ENCODE measurements at places on chromosomes 2 and 18.

- DNase-seq, result no peak
Measured at GRCh38 chr2:239966029-239966852, 58.9 kb downstream of the NDUFA10 start.

- DNase-seq, result no peak
Measured at GRCh38 chr18:3605954-3606443, 156.0 kb downstream of the TGIF1 start.

DNA sequence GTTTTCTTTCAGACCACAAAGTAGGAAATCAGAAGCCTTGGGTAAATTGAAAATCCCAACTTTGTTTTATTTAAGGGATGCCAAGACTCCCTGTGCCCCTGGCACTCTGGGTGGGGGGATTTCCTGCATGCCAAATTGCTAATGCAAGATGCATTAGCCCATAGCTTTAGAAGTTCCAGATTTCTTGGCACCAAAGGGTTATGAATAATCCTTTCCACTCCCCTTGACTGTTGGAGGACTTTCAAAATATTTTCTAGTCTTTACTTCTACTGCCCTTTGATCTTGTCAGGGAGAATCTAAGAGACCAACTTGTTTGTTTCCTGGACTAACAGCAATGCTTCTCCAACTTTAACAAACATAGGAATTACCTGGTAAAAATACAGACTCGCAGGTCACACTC is 81.8 kb upstream of the TGIF1 start:
- DNase-seq, result no peak

GRCh38 chr18:59833785-59834184 is 66.0 kb upstream of the PMAIP1 start:
- no peak for DNase-seq

DNA sequence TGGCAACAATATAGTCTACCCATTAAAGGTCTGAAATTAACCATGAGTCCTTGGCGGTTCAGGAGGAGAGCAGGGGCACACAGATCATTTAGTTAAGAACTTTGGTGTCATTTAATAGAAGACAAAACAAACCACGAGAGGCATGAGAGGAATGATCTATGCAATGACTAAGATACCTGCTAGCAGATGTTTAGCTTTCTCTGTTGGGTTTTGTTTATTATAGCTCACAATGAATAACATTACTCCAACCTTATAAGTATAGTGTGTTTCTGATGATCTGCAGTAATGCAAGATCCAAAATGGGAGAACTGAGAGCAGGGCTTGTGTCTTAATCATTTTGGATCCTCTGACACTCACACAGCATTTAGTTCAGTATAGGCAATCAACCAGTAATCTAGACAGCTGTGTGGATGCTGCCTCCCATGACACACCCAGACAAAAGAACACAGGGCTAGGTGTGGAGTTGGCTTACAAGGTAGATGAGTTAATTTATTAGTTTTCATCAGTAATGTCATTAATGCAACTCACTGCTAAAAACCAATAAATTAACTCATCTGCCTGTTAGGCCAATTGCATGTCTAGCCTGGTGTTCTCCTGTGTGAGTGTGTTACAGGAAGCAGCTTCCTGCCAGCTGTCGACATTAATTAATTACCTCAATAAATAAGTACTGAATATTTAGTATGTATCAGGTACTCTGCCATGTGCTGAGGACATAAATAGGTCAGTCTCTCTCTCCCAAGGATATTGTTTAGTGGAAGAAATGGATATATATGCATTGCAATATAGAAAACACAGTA is 92.3 kb downstream of the CLIP4 start:
- no peak for DNase-seq

GRCh38 chr2:82539280-82539621 is 1919.8 kb downstream of the SUCLG1 start:
- no peak for DNase-seq

DNA sequence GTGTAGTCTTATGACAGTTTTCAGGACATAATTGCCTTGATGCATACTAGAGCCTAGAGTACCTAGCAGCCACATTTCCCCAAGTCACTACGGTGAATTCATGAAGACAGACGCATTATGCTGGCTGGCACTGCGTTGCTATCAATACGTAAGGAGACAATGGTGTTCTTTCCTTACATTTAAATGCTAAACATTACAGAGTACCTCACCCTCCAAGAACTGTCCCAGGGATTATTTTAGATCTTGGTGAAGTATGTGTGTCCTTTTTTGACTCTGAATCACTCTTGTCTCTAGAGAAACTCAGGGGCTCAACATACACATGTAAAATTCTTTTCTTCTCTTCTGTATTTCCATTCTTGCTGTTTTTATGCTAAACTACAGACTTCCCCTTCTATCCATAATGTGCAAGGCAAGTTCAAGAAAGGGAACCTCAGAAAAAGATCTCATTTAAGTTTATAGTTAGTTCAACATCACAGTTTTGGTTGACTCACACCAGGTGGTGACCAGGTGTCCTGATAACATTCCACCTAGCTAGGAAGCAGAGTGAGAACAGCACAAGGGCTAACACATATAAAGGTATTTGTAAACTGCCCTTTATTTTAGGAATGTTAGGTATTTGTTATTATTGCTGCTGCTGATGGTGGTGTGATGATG is 212.4 kb upstream of the HNRNPA3 start:
- no peak for DNase-seq

DNA sequence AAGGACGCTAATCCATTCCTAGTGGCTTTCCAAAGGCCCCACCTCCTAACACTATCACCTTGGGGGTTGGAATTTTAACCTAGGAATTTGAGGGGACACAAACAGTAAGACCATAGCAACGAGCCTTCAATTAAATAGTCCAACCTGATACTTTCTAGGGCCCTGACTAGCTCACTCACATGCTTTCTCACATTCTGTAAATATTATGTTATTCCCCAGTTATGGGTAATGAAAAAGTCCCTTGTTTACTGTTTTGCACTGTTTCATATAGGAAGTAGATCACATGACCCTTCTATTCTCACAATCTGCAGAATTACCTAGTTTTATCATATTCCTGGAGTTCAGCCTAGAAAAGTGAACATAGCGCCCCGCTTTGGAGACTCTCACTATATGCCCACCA is 1212.1 kb upstream of the ACVR2A start:
- DNase-seq, result no peak

GRCh38 chr18:79586436-79587225 is 93.0 kb upstream of the CTDP1 start:
- no peak for DNase-seq

- DNase-seq, result no peak
Measured at GRCh38 chr2:235921508-235922191, 246.5 kb downstream of the GBX2 start.

DNA sequence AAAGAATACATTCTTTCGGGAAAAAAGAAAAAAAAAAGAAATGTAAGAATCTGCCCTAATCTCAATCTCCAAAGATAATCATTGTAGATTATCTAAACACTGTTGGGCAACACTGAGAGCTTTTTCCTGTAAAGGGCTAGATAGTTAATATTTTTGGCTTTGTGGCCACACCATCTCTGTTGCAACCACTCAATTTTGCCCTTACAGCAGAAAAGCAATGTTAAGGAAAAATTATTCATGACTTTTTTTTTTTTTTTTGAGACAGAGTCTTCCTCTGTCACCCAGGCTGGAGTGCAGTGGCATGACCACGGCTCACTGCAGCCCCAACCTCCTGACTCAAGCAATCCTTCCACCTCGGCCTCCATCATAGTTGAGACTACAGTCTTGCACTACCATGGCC is 17.3 kb upstream of the FZD5 start:
- DNase-seq, result no peak

GRCh38 chr2:191675807-191676721 is 1.9 kb upstream of the NABP1 start:
- DNase-seq, result peak; percentile 57

DNA sequence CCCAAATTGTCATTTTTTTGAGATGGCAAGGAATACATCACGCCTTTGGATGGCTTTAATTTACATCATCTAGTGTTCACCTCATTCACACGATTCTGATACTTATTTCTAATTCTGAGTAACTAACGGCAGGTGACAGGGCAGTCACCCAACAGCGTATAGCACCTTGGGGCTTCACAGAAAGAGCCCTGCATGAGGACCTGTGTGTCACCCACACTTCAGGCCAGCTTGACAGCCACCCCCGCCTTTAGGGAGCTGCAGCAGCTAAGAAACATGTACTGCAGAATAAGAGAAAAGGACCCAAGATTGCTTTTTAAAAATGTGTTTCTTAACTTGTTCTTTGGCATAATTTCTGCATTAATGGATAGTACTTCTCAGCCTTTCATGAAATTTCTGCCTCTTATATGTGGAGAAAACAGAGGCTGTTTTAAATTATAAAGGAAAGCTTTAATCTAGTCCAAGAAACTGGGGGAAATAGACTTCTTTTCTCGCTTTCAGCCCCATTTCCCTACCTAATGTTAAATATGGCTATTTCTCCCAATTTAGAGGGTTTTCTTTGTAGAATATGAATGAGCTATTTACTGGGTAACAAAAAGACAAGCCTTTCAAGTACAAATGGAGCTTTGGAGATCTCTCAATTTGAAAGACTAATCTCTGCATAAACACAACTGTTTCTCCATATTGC is 245.1 kb downstream of the LDLRAD4 start:
- DNase-seq, result no peak

DNA sequence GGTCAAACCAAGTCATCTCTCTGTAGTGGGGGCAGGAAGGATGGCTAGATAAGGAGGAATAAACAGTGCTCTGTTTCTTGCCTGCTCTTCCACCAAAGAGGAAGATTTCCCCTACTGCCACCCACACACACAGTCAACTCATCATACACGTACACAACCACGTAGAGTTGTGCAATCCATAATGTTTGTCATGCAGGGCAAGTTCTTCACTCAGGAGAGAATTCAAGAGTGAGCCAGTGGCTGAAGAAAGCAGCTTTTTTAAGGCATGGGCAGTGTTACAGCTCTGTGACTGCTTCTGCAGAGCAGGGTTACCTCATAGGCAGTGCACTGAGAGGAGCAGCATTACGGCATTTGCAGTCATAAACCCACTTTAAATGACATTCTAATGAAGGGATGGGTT is 283.0 kb downstream of the RND3 start:
- DNase-seq, result no peak

DNA sequence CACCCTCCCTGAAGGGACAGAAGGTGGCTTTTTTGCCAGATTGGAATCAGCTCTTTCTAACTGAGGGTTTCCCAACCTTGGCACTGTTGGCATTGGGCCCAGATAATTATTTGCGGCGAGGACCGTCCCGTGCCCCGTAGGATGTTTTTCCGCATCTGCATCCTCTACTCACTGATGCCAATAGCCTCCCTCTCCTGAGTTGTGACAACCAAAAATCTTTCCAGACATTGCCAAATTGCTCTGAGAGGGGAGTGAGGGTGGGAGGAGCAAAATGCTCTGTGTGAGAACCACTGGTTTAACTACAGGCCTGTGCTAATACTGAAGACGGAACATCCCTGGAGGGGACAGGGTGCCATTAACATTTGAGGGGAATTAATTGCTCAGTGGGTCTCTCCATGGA is 33.6 kb upstream of the GLI2 start:
- DNase-seq, result no peak

DNA sequence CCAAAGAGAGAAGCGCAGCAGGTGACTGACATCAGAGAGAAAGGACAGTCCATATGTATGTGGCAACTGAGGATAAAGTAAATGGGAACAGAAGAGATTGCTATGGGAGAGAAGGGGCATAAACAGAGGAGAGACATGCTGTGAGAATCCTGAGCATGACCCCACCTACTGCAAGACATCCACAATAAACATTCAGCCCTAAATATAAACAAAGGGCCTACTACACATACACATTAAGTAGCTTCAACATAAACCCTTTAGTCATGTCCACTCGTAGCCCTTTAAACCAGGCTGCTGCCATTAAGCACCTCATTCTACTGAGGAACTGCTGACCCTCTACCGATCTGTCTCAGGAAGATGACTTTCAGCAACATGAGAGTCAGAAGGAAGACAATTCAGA is 32.9 kb downstream of the CCBE1 start:
- no peak for DNase-seq

DNA sequence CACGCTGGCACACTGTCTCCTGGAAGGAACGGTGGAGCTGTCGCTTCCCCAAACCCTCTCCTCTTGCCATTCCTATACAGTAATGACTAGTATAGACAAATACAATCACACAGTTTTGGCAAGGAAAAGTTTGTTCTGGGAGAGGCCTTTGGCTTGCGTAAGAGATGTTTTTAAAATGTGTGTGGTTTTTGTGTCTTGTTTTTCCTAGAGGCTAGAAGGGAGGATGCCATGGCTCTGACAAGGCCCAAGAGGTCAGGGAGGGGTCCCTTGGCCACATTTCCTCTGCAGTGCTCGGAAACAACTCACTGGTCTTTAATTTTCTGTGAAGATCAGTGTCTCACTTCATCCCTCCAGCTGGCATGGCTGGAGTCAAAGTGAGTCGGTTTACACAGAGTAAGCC is 195.9 kb downstream of the SH3RF3 start:
- no peak for DNase-seq

- DNase-seq, result no peak
Measured at GRCh38 chr18:63564561-63564960, 22.4 kb downstream of the SERPINB12 start.

DNA sequence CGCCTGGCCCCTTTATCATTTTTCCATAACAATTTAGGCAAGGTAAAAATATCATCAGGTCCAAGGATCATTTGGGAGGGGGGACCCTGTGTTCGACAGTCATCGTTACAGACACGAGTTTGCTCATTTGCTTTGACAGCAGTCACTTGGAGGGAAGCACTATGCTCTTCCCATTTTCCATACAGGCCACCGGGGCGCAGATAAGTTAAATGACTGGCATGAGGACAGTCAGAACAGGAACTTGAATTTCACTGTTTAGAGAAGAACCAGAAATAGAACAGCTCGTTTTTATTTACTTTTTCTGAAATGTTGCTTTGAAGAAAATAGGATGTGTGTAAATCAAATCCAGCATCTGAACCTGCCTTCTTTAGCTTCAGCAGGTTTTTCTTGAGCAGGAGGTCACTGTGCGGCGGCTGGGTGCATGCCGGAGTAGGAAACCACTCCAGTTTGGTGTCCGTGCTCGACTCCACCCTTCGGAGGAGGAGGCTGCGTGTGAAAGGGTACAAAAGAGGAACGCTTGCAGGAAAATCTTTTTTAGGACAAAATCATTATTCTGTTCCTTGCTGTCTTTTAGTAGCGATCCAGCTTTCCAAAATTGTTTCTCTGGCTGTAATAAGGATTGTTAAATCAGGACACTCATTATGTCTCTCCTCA is 15.2 kb downstream of the NPAS2 start:
- no peak for DNase-seq

- DNase-seq, result no peak
Measured at GRCh38 chr2:152813351-152813750, 94.9 kb downstream of the ARL6IP6 start.

DNA sequence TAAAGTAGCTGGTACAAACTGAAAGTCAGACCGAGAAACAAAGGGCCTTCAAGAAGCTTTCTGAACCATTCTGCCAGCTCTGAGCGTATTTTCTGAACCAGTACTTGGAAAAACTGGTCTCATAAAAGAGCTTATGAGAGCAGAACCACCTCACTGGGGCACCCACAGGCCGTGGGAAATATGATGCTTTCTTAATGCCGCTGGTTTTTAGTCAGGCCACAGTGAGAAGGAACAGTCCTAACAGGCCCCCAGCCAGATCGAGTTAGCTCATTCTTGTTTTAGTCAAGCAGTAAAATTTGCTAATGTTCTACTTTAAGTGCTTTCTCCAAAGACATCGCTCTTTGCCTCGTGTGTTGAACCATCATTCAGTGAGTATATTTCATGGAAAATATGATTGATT is 12.7 kb upstream of the NOSTRIN start:
- DNase-seq, result no peak

GRCh38 chr2:198004173-198004572 is 199.8 kb downstream of the PLCL1 start:
- no peak for DNase-seq

- no peak for DNase-seq
Measured at GRCh38 chr2:77228391-77228790, 293.8 kb downstream of the LRRTM4 start.

- no peak for DNase-seq
Measured at GRCh38 chr2:174683392-174683759, 80.9 kb downstream of the CHRNA1 start.

Data from T-cell (primary cell).